ENCODE measurements at places on chromosomes 11 and 22.

GRCh38 chr11:34558211-34558610, 44.6 kb upstream of the ELF5 start:
- DNase-seq, result no peak

DNA sequence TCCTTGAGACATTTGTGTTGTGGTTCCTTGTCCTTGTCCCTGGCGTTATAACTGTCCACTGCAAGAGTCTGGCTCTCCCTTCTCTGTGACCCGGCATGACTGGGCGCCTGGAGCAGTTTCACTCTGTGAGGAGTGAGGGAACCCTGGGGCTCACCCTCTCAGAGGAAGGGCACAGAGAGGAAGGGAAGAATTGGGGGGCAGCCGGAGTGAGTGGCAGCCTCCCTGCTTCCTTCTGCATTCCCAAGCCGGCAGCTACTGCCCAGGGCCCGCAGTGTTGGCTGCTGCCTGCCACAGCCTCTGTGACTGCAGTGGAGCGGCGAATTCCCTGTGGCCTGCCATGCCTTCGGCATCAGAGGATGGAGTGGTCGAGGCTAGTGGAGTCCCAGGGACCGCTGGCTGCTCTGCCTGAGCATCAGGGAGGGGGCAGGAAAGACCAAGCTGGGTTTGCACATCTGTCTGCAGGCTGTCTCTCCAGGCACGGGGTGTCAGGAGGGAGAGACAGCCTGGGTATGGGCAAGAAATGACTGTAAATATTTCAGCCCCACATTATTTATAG, 23.0 kb downstream of the MYBPC3 start:
- no peak for DNase-seq

GRCh38 chr11:78295991-78296930, 107.5 kb downstream of the USP35 start:
- no peak for DNase-seq

- no peak for DNase-seq
Observed at GRCh38 chr11:18394928-18395734, 768 bp downstream of the LDHA start.

DNA sequence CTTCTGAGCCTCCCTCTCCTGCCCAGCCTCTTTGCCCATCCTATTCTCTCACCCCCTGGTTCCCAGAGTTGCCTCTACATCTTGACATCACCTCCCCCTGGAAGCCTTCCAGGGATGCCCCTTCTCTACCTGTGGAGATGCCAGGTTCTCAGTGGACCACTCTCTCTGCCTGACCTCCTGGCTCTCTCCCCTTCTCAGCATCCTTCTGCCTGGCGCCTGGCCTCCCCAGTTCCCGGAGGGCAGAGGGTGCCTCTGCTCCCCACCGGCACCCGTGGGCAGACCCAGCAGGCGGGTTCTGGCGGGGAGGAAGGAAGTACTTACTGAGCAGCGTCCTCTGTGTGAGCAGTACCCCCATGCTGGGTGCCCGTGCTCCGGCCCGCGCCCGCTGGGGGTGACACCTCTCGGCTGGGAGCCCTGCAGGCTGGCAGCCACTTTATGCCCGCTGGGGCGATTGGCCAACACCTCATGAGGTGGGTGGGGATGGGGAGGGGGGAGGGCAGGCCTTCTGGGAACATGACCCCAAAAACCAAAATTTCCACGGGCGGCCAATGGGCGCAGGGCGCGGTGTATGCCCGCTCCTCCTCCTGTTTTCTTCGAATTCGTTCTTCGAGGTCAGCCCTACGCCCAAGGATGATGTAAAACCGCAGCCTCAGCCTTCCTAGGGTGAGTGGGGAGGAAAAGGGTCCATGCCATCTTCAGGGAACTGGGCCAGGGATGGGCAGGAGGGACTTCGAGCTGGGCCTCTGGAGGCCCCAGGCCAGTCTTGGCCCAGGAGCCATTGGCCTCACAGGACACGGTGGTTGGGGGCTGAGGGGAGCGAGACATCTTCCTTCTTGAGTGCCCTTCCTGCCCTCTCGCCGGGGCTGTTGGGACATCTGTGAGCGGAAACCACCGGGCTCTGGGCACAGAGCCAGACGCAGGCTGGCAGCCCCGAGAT, at the start of gene OSM:
TSS of gene OSM (minus strand) at position 407 of the 937 bp plus-strand sequence. CDS start at position 355, 52 bp downstream.
- DNase-seq, result peak; percentile 62

DNA sequence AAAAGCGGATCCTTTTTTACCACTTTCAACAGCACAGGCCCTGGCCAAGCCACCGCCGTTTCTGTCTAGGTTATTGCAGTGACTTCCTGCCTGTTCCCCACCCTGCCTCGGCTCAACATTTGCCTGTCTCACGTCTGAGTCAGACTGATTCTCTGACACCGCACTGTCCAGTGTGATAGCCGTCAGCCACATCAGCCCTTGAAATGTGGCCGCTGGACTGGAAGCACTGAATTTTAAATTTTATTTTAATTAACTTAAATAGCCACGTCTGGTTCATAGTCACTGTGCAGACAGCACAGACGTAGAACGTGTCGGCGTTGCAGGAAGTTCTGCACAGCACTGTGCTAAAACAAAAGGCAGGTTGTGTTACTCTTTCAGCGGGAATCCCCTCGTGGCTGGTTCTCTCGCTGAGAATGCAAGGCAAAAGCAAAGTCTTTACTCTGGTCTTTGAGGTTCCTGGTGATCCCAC, 56.3 kb upstream of the ADSL start:
- no peak for DNase-seq

GRCh38 chr11:118306556-118306955, 2.0 kb downstream of the CD3E start:
- no peak for DNase-seq

DNA sequence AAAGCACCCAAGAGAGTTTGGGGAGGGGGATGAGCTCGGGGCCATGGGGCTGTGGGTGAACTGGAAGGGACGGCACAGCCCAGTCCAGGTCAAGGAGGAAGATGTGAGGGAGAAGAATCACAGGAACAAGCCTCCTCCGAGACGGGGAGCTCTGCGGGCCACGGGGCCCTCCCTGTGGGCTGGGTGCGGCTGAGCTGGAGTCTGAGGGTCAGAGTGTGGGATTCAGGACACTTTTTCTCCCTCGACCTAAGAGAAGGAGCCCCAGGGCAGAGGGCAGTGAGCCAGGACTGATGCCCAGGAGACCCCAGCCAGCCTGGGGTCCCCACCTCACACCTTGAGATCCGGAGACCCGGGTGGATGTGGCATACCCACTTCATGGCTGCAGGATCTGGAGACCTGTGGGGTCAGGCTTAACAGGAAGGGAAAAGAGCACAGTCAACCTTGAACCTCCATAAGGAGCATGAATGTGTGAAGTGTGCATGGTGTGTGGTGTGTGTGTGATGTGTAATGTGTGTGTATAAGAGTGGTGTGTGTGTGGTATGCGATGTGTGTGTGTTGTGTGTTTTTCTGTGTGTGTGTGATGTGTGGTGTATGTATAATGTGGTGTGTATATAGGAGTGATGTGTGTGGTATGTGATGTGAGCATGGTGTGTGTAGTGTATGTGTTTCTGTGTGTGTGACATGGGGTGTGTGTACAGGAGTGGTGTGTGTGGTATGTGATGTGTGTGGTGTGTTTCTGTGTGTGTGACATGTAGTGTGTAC, 504.6 kb downstream of the BRD1 start:
- no peak for DNase-seq

DNA sequence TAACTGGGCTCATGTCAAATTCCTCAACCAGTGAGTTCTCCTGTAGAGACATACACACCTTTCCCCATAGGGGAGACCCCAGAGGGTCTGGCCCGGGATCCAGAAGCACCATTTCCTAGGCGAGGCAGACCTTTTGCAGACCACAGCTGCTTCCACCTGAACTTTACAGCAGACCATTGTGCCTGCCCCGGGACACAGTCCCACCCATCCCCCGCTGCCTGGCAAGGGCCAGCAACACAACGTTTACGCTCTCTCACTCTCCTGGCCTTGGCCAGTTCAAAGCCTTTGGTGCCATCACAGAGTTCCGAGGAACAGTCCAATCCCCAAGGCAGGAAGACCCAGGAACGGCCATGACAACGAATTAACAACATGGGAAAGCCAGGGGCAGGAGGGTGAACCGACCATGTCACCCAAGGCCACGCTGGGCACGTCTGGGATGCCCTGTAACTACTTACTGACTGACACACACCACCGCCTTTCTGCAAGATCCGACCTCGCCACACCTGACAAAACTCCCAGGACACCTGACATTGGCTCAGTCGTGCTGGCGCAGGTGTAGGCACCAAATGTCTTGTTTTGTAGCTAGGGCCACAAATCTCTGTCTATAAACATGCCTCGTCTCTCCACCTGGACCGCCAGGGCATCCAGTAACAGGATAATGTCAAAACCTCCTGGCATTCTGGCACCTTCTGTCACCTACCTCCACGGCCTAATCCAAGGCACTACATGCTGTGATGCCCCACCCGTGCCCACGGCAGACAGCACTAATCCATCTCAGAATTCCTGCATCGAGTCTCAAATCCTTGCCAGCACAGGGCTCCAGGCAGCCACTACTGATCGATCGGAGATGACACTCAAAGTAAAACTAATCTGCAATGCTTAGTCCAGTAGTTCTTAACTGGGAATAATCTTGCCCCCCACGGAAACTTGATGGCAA, 51.3 kb downstream of the MYH9 start:
- DNase-seq, result no peak

DNA sequence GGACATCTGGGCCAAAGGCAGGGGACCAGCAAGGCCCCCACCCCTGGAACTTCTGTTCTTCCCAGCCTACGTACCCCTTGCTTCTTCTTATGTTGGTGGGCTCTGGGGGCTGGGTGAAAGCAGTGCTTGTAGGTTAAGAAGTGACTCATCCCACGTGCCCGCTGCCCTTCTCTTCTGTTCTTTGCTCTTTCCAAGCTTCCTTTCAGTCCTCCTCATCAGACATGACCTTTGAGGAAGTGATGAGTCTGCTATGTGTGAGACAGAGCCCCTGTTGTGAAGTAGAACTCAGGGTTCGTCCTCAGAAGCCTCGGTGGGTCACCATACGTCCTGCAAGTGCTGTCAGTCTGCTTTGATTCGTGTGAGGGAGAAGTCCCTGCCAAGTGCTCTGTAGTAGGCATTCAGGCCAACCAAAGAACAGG, 12.7 kb downstream of the MED15 start:
- DNase-seq, result no peak

GRCh38 chr22:18069041-18069440, 8.7 kb upstream of the PEX26 start:
- no peak for DNase-seq

DNA sequence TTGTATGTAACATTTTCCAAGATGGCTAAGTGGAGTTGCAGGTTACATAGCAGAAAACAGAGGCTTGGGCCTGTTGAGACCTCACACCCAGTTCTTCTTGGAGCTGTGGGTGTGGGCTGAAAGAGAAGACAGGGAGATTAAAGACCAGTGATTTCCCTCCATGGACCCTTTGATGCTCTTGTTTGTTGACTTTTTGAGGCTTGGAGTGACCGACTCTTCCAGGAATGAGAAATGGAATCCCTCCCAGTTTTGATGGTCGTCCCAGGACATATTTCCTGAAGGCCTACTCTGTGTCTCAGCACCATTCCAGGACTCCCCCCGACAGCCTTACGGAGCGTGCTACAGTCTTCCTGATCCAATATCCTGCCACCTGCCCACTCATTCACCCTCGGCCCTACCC, 96.9 kb downstream of the PTPRJ start:
- no peak for DNase-seq

GRCh38 chr11:35803115-35803514, 140.5 kb downstream of the TRIM44 start:
- no peak for DNase-seq

- DNase-seq, result no peak
Observed at GRCh38 chr11:125214601-125215565, 50.3 kb downstream of the PKNOX2 start.

GRCh38 chr11:44939673-44940395, 10.8 kb downstream of the TP53I11 start:
- no peak for DNase-seq

- no peak for DNase-seq
Observed at GRCh38 chr22:19231986-19232385, 53.5 kb upstream of the SLC25A1 start.

GRCh38 chr11:35792148-35792845, 129.7 kb downstream of the TRIM44 start:
- DNase-seq, result no peak

DNA sequence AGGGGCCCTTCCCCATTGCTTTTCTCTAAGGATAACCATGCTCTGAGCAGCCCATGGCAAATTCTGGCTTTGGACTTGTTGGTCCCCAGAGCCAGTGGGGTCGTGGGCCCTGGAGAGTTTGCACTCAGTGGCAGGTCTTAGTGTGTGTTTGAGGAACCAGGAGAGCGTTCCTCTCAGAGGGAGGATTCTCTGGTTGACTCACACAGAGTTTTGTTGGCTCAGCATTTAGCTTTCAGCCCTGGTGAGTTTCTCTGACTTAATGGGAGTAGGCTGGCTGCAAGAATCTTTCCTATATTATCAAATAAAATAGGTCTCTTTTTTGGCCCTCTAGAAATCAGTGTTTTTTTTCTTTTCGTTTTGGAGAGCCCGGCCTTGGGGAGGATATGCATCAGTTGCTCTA, 20.9 kb downstream of the ST14 start:
- DNase-seq, result no peak

- no peak for DNase-seq
Observed at GRCh38 chr11:20258376-20258895, 98.2 kb upstream of the DBX1 start.

DNA sequence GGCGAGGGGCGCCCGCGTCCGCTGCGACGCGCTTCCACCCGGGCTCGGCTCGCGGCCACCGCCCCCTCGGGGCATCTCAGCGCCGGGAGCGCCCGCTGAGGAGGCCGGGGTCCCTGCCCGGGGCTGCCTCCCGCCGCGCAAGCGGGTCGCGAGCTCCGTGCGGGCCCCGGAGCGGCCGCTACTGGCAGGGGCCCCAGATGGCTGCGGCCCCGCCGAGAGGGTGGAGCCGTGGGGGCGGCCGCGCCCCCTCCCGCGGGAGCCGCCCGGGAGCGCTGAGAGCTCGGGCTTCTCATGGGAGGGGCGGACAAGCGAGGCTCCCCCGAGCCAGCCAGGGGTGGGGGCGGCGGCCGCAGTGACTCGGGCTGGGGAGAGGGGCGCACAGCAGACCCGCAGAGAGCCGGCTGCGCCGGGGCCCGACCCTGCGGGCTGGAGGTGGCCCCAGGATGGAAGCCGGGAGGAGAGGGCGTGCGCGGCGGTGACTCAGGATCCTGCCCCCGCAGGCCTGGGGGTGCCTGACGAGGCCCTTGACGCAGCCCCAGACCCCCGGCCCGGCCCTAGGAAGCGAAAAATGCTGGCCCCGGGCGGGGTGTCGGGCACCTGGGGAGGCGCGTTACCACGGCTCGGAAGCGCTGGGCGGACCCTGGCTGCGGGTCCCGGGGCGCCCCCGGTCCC, 603 bp upstream of the ZFTA start:
- DNase-seq, result peak; percentile 26

DNA sequence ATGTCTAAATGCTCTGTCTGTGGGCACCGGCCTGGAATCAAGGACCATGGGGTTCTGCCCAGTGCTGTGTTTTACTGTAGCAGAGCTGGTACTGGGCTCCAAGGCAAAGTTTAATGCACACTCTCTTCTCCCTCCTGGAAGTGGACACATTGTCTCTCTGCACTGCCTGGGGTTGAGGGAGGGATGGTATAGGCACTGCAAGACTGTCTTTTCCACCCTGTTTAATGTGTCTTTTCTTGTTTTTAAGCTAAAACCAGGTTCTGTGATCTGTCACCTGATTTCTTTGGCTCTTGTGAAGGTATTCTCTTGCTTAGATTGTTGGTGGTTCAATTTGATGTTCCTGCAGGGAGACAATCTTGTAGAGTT, 109.3 kb upstream of the SERPIND1 start:
- DNase-seq, result no peak

All from left colon (tissue), 2 donors.